ENCODE measurements at places on chromosomes 1 and 21.

DNA sequence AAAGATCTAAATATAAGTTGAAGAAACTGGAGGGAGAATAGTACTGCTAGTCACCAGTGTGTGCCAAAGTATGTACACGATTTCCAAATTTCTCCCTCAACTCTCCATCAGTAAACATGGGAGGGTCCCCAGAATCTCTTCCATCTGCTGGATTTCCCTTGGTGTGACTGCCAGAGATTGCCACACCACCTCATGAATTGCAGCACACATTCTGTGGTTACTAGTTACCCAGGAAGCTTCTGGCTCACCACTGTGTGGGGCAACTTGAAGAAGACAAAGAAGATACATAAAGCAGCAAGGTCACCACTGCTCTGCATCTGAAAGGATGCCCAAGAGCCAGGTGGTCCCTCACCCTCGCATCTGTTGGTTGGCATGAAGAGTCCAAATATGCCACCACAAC is 191.7 kb upstream of the ESRRG start:
- DNase-seq: no peak

DNA sequence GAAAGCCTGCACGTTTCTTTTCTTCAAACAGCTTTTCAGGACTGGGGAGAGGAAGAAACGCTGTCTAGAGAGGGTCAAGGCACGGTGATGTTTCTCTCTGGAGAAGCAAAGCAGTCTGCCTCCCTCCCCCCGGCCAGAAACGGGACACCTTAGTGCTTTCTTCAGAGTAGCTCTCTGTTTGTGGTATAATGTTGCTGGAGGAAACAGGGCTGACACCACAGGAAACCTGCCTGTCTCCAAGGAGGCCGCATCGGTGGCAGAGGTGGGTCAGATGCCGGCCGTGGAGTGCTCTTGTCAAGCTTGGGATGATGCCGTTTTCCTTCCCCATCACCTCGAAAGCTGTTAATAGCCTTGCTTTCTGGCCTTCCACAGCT is 139.4 kb downstream of the DHRS3 start:
- peak; percentile 45 for DNase-seq

DNA sequence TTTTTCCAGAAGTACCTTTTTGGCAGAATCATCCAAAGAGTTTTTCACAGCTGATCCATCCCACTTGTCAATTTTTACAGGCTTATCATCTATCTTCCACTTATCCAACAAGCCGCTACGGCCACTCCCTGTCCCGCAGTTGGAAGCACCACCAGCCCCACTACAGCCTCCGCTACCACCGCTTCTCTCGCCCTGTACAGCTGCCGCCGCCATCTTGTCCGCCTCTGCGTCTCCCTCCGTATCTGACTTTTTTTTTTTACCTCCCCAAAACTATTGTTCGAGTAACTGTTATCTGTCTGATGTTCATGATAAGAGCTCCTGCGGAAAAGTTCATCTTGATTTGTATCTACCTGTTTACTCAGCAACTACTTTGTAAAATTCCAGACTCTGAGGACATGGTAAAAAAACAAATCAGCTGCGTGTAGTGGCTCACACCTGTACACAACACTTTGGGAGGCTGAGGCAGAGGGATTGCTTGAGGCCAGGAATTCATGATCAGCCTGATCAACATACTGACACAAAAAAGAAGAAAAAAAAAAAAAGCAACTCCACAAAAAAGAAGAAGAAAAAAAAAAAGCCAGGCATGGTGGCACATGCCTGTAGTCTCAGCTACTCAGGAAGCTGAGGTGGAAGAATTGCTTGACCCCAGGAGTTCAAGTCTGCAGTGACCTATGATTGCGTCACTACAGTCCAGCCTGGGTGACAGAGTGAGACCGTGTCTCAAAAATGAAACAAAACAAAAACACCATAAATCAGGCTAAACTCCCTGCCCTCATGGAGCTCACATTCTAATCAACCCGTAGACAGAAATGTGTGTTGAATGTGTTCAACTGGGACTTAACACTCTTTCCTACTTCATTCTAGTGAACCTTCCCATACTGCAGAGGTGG is 8.0 kb upstream of the EYA3 start:
- DNase-seq: no peak

DNA sequence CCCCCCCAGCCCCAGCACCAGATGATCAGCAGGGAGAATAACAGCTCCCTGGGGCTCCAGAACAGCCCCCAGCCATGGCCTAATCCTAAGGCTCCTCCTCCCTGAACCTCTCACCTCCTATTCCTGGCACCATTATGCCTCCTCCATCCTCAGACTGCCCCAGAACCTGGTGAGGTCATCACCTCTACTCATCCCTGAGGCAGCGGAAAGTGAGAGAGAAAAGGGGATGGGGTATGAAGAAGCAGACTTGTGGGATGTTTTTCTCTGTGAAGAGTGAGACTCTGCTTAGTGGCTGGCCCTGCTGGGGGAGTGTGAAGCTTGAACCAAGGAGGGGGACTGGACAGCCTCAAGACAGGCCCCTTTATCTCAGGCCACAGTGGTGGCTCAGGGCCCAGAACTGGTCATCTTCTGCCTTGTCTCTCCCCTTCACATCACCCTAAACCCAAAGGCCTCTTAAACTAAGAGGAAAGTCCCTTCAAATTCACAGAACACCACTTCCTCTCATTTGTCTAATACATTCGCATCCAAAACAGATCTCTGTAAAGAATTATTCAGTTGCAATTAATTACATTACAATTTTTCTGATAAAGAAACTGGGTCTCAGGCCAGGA is 2.2 kb upstream of the PPM1J start:
- DNase-seq: no peak

- no peak for DNase-seq
These were observed 20.4 kb downstream of the GPR161 start for GRCh38 chr1:168116327-168116799.
